Left cardiac atrium (tissue), 4 donors: ENCODE measurements at places on chromosomes 7 and 10.

GRCh38 chr10:69588358-69588757, 15.1 kb upstream of the NEUROG3 start:
- DNase-seq = no peak

GRCh38 chr10:89022734-89023133, 32.1 kb downstream of the FAS start:
- no peak for DNase-seq

GRCh38 chr7:118872568-118872967, 648.1 kb downstream of the ANKRD7 start:
- no peak for DNase-seq

GRCh38 chr7:44060091-44060947, 5.0 kb downstream of the PGAM2 start:
- DNase-seq = peak; percentile 17
